ENCODE measurements at places on chromosomes 6 and 20. TPM values are rescaled to one million over a fixed set of nuclear protein-coding genes. Genes with fewer than 3 reads are reported as not detected.
A peak's percentile ranks its signal among the peaks of the same experiment; 100 is the strongest.

Gene KCNK16
- total RNA-seq: not detected

Gene RAET1L
- not detected for total RNA-seq

Gene PRDM1
- 6.9 TPM for total RNA-seq

Gene CAPN11
- total RNA-seq: not detected

- no peaks in the 10 kb centered on the region for H3K27me3 ChIP-seq
- no peak overlapping the region for H3K4me3 ChIP-seq
- no peak for DNase-seq
- peaks cover 10% of the 10 kb centered on the region for H3K4me1 ChIP-seq
- H3K27ac ChIP-seq: no peak overlapping the region
Measured at GRCh38 chr6:124974771-124975377, 12.6 kb downstream of the RNF217 start.

GRCh38 chr6:17938901-17939300 lies 48.5 kb downstream of the KIF13A start:
- peaks cover 4% of the 10 kb centered on the region for H3K4me1 ChIP-seq
- H3K27me3 ChIP-seq: no peaks in the 10 kb centered on the region
- no peak overlapping the region for H3K4me3 ChIP-seq
- H3K27ac ChIP-seq: no peak overlapping the region

GRCh38 chr6:92124200-92124651 lies 1295.1 kb downstream of the EPHA7 start:
- H3K27ac ChIP-seq: no peak overlapping the region
- no peaks in the 10 kb centered on the region for H3K4me1 ChIP-seq
- H3K4me3 ChIP-seq: no peak overlapping the region
- H3K36me3 ChIP-seq: no peaks in the 10 kb centered on the region

- no peaks in the 10 kb centered on the region for H3K36me3 ChIP-seq
- no peak overlapping the region for H3K4me3 ChIP-seq
- peaks cover 12% of the 10 kb centered on the region for H3K27me3 ChIP-seq
- H3K27ac ChIP-seq: no peak overlapping the region
- no peaks in the 10 kb centered on the region for H3K4me1 ChIP-seq
- no peak for DNase-seq
Measured at GRCh38 chr6:156337801-156338200, 439.4 kb upstream of the ARID1B start.

GRCh38 chr6:91376686-91377085 lies 789.8 kb upstream of the MAP3K7 start:
- H3K36me3 ChIP-seq: no peaks in the 10 kb centered on the region
- no peaks in the 10 kb centered on the region for H3K27me3 ChIP-seq
- no peaks in the 10 kb centered on the region for H3K4me1 ChIP-seq
- DNase-seq: no peak

GRCh38 chr6:40962241-40962640 lies 76.8 kb downstream of the UNC5CL start:
- H3K4me3 ChIP-seq: no peak overlapping the region
- peaks cover 14% of the 10 kb centered on the region for H3K4me1 ChIP-seq
- DNase-seq: peak; percentile 95
- H3K27ac ChIP-seq: no peak overlapping the region

DNA sequence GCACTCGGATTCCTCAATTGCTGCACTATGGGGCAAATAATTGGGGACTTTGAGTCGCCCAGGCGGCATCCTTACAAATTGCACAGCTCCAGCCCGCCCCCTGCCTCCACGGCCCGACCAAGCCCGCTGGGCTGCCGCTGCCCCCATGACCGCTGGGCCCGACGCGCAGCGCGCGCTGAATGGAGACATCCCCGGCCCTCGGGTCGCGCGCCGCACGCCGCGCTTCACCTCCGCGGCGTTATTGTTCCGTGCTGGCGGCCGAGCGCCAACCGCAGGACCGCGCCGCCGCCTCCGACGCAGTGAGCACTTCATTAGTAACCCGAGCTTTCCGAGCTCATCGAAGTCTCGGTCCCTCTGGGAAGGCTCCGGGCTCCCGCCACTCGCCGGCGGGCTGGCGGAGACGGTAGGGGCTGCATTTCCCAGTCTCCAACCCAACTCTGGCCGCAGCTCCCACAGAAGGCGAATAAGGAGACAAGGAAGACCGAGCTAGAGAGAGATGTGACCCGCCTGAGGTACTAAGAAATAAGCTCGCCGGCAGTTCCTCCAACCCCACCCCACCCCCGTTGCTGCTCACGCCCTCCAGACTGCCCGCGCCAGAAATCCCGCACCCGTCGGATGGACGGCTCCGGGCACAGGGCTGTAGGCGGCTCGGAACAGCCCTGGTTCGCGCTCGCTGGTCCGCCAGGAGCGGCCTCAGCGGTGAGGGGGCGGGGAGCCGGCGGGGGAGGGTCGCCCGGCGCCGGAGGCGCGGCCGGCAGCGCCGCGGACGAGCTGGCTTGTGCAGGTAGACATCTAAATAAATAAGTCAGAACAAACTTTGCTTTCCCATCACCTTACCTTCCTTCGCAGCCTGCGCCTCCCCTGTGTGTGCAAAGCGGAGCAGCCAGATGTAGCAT lies 703 bp downstream of the EPHA7 start:
- peaks cover 29% of the 10 kb centered on the region for H3K27me3 ChIP-seq
- H3K36me3 ChIP-seq: no peaks in the 10 kb centered on the region
- DNase-seq: no peak
- H3K27ac ChIP-seq: no peak overlapping the region

Data from IMR-90 (cell line).